T-helper 17 cell (primary cell): ENCODE measurements at places on chromosomes 6 and 20. TPM values are rescaled to one million over a fixed set of nuclear protein-coding genes. Genes with fewer than 3 reads are reported as not detected.

DNA sequence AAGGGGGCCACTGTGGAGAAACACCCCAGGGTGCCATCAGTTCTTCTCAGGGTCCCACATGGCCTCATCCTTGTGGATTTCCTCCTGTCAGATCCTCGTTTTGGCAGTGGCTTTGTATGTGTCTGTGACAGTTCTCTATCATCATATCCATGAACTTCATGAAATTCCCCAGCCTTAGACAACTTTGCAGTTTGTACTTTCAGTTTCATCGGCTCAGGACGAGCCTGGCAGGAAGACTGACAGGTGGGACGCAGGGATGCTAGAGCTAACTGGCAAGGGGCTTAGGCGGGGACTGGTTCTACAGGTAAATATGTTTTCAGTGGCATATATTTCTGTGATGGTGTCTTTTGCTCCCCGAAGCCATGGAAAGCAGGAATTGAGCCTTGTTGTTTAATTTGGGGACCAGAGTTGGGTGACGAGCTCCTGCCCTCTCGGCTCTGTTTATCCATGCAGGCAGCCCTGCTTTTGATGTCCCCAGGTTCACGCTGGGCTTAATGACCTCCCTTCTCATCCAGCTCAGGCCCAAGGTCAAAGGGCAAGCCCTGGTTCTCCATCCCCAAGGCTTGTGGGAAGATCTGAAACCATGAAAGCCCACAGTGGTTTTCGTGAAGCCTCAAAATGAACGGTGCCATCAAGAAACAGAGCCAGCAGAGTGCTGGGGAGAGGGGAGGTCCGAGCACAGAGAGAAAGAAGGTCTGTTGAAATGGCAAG, 11.2 kb downstream of the SDCBP2 start:
- DNase-seq, result no peak

ZBTB12 gene
- 0.50 TPM for total RNA-seq

DNA sequence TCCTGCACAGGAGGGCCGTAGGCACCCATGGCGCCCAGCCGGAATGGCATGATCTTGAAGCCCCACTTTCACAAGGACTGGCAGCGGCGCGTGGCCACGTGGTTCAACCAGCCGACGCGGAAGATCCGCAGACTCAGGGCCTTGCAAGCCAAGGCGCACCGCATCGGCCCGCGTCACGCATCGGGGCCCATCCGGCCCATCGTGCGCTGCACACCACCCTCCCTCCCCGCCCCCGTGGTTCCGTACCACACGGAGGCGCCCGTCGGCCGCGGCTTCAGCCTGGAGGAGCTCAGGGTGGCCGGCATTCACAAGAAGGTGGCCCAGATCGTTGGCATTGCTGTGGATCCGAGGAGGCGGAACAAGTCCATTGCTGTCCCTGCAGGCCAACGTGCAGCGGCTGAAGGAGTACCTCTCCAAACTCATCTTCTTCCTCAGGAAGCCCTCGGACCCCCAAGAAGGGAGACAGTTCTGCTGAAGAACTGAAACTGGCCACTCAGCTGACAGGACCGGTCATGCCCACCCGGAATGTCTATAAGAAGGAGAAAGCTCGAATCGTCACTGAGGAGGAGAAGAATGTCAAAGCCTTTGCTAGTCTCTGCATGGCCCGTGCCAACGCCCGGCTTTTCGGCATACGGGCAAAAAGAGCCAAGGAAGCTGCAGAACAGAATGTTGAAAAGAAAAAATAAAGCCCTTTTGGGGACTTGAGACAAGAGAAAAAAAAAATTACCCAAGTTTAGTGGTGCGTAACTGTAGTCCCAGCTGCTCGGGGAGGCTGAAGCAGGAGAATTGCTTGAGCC, 9.9 kb upstream of the NCOA5 start:
- DNase-seq, result no peak

HS3ST5 gene
- total RNA-seq, result not detected

DNA sequence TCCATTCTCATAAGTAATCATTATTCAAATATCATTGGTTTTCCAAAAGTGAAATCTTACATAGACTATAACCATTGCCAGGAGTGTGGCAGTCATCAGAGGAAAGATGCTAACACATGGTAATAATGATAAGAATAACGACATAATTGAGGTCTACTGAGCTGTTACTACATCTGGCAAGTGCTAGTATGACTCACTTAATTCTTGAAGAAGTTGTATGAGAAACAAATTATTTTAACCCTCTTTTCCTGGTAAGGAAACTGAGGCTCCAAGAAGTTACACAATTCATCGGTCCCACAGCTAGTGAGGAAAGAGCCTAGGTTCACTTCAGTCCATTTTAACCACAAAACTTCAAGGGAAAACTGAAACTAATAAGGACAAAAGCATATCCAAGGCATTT, 335.6 kb upstream of the BTBD3 start:
- DNase-seq, result no peak

RIMS4 gene
- not detected for total RNA-seq

ZNF334 gene
- 0.21 TPM for total RNA-seq

CCND3 gene
- total RNA-seq, result 250 TPM

GRCh38 chr6:138948546-138949179, 39.4 kb downstream of the REPS1 start:
- no peak for DNase-seq

DNA sequence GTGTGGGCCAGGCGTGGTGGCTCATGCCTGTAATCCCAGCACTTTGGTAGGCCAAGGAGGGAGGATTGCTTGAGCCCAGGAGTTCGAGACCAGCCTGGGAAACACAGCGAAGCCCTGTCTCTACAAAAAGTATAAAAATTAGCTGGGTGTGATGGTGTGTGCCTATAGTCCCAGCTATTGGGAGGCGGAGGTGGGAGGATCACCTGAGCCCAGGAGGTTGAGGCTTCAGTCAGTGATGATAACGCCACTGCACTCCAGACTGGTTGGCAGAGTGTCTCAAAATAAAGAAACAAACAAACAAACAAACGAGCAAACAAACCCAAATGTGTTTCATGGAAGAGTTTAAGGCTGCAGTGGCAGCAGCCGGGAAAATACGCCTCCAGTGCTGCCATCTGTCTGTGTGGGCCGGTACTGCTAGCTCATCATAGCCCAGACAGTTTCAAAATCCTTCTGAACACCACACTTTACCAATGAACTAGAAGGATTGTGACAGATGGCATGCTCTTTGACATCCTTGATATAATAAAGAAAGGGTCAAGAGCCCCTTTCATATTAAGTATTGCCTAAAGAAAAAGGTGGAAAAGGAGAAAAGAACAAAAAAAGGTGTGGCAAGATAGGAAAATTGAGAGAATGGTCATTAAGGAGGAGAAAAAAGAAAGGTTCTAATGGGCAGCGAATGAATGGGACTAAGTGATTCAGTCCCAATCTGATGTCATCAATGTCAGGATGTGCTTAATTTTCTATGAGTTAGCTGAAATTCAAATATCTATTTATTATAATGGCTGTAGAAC, 298.6 kb downstream of the SYNE1 start:
- DNase-seq, result peak; percentile 43

DNA sequence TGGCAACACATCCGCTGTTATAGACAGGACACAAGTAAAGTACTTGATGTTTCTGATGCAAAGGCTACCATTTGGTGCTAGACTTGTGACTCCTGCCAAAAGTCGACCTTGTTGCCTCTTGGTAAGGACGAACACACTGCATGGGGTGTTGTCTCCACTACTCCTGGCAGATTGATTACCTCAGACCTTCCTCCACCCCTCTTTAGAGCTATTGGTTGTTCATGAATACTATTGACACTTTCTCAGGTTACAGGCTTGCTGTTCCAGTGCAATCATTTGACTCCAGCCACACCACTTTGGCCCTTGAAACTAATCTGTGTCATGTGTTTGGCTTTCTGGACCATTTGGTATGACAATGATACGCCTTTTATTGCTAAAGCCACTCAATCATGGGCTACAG, 62.3 kb downstream of the TRMT11 start:
- no peak for DNase-seq

- DNase-seq, result no peak
Measured at GRCh38 chr6:93083337-93084230, 335.8 kb downstream of the EPHA7 start.

SLC24A3 gene
- total RNA-seq, result 0.37 TPM

DNA sequence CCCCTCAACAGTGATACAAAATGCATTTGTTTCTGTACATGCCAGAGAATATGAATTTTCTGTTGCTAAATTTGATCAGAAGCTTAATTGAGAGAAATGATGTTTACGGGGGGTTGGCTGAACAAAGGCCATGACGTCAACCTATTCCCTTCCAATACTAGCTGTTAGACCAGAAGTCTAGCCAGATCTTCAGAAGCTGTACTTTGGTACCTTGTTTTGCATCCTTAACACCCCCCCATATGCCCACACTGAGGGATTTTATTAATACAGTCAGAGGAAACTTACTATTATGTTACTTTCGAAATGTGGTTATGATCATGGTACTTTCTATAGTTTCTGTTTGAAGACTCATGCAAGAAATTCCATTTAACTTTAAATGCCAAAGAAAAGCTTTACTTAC, 3.1 kb downstream of the NCOA7 start:
- DNase-seq, result no peak

GRCh38 chr6:44049163-44049988, 77.9 kb downstream of the MRPL14 start:
- DNase-seq, result no peak

OGFR gene
- 39.4 TPM for total RNA-seq

GRCh38 chr6:90105506-90106170, 191.0 kb downstream of the BACH2 start:
- DNase-seq, result no peak

- DNase-seq, result no peak
Measured at GRCh38 chr6:126701676-126702560, 362.0 kb downstream of the CENPW start.

- DNase-seq, result no peak
Measured at GRCh38 chr6:31629014-31629413, 8.5 kb downstream of the PRRC2A start.

IL17A gene
- 0.68 TPM for total RNA-seq

DNA sequence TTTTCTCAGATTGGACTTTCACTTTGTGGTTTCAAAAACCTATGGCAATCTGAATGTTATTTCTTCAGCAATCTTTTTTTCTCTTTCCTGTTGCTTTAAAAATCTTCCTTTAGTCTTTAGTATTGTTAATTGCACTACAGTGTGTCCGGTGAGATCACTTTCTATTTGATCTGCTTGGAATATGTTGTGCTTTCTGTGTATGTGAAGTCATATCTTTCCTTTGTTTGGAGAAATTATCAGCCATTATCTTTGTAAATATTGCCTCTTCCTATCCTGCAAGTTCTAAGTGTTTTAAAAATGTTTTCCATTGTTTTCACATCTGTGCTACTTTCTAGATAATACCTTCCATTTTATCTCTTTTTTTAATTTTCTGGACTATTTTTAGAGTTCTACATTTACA, 171.4 kb upstream of the PRSS16 start:
- DNase-seq, result no peak

DNA sequence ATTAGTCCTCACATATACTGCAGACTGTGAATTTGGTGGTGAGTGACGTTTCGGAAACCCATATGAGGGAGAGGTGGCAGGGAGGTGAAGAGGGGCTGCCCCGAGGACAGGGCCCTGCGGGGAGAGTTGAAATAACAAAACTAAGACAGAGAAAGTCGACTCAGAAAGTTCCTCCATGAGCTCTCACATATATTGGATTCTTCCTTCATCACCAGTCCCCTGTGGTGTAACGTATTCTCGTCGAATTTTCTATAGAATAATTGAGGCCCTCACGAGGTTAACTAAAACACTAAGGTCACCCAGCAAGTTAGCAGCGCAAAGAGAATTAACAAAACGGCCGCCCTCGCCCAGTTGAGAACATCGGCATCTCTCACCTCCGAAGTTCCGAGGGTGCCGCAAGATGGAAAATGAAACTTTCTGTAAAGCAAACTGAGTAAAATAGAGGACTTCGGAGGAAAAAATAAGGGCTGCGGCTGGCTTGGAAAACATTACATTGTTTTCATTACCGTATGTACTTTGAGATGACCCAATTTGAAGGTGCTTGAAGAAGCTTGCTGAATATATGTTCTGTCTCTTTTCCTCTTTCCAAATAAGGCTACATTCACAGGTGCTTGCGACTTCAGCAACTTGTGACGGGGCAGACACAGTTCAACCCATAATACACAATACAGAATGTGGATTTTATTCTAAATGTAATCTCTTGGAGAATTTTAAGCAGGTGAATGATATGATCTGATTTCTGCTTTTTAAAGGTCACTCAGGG, 490.9 kb upstream of the JARID2 start:
- DNase-seq, result peak; percentile 36

DNA sequence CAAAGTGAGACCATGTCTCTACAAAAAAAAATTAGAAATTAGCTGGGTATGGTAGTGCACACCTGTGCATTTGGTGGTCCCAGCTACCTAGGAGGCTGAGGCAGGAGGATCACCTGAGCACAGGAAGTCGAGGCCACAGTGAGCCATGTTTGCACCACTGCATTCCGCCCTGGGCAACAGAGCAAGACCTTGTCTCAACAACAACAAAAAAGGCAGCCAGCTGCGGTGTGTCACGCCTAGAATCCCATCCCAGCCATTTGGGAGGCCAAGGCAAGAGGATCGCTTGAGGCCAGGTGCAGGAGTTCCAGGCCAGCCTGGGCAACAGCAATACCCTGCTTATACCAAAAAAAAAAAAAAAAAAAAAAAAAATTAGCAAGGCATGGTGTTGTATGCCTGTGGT, 1.1 kb upstream of the BAK1 start:
- DNase-seq, result no peak

- no peak for DNase-seq
Measured at GRCh38 chr6:475314-475713, 83.8 kb downstream of the IRF4 start.

- no peak for DNase-seq
Measured at GRCh38 chr6:11209906-11210305, 22.6 kb downstream of the NEDD9 start.

DNA sequence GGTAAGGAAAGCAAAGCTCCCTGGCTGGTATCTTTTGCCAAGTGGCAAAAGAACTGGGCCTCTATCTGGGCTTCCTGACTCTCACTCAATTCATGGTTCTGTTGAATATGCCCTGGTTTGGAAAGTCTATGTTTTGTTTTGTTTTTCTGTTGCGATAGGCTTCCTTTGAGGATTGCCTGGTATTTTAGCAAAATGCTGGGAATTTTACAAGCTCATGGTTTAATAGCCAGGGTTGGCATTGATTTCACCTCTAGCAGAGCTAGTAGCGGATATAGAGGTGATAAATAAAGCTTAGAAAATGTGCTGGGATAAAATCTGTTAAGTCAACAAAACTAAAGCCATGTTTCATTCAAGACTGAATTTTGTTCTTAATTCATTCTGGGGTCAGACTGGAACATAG, 109.9 kb downstream of the RNF144B start:
- no peak for DNase-seq

GLP1R gene
- total RNA-seq, result not detected

PBOV1 gene
- total RNA-seq, result not detected

GRCh38 chr6:129632172-129632613, 77.8 kb downstream of the ARHGAP18 start:
- no peak for DNase-seq

WFDC9 gene
- not detected for total RNA-seq

- no peak for DNase-seq
Measured at GRCh38 chr6:37242429-37243052, 15.0 kb upstream of the TBC1D22B start.

PDE7B gene
- total RNA-seq, result 0.25 TPM

- DNase-seq, result no peak
Measured at GRCh38 chr20:855466-856360, 22.2 kb downstream of the FAM110A start.

ARMC12 gene
- total RNA-seq, result 0.78 TPM

CASS4 gene
- 7.1 TPM for total RNA-seq
